ENCODE measurements at places on chromosomes 12 and 14.
A peak's percentile ranks its signal among the peaks of the same experiment; 100 is the strongest.

GRCh38 chr12:111448266-111448830, 42.6 kb downstream of the SH2B3 start:
- no peak for DNase-seq

GRCh38 chr12:56236985-56237384, 7.1 kb downstream of the SLC39A5 start:
- no peak for DNase-seq

DNA sequence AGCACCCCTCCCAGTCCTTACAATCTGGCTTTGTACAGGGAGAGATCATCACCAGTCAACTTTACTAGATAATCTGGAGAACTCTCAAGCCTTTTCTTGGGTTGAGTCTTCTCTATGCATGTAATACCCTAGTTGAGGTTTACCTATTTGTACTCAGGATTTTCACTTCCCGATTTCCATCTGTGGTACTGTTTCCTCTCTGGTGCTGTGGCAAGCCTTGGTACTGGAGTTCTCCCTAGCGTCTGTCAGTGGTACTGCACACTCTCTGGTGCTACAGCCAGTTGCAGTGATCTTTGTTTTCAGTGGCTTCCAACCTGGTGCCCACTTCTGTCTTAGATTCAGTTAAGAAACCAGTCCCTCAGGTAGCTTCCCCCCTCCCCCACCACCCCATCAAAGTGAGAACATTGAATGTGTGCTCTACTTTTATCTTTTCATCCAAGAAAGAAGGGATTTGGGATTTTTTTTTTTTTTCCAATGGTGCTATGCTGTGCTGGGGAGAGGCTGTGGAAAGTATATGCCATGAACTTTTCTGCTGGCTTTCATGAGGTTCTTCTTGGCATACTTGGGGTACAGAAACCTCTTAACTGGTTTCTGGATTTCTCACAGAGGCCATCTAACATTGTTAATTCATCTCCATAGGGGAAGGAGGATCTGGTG, 69.4 kb upstream of the EVL start:
- DNase-seq: peak; percentile 77

DNA sequence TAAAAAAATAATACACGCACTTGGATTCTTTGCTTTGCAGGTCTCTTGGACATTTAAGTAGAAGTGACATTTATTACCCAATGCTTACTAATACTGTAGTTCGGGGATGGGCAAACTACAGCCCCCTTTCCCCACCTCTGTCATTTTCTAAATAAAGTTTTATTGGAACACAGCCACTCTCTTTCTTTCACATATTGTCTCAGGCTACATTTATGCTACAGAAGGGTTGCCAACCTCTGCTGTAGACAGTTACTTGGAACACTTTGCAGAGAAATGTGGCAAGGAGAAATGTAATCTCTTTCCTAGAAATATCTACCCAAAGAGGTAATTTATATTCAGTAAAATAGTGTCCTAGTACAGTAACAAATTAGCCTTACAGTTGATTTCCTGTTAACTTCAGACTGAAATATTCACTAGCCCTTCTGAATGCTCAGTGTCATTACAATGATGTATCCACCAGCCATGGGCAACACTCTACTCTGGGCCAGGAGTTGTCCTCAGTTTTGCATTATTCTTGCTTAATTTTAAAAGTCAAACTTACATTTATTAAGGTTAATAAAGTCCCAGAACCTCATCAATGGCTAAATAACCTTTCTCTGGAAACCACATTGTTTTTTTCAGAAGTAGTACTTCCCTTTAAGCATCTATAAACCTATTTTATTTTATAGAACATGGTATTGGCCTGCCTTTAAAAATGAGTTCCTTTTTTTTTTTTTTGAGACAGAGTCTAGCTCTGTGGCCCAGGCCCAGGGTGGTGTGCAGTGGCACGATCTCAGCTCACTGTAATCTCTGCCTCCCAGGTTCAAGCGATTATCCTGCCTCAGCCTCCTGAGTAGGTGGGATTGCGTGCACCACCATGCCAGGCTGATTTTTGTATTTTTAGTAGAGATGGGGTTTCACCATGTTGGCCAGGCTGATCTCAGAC, 269.6 kb upstream of the AMIGO2 start:
- DNase-seq: no peak

GRCh38 chr12:49632986-49633702, 9.8 kb downstream of the PRPF40B start:
- DNase-seq: no peak

DNA sequence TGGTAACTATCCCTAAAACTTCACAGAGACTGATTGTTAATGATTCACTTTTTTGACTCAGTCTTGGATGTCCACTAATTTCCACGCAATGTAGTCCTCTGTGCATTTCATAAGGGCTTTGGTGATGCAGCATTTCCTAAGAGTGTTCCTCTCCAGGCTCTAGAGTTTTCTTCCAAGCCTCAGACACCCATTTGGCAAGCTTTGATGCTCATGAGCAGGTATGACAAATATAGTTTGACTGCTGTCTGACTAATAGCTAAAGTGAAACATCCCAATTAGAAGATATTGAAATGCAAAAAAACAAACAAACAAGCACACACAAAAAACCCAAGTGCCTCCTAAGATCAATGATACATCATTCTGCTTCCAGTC, 1.5 kb upstream of the VAMP1 start:
- DNase-seq: no peak

DNA sequence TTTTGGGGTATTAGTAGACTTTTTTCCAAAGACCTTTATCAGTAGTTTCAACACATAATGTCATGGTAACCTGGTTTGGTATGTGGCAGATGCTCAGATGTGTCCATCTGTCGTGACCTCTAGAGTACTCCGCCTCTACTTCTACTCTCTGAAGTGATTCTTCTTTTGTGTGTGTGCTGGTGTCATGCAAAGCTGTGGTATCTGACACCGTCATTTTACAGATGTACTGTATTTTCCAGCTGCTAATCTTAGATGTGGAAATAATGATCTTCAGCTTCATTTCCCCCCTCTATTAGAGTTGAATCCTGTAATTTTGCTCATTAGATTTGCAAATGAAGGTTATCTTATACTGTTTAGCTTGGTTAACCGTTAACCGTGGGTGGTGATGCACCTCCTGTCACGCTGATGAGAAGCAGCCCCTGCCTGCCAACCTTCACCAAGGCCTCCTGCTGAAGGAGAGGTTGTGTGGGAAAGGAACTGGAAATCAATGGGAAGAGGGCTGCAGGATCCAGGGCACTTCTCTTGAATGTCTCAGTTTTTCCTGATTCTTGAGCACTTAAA, 222.4 kb upstream of the AMIGO2 start:
- no peak for DNase-seq

DNA sequence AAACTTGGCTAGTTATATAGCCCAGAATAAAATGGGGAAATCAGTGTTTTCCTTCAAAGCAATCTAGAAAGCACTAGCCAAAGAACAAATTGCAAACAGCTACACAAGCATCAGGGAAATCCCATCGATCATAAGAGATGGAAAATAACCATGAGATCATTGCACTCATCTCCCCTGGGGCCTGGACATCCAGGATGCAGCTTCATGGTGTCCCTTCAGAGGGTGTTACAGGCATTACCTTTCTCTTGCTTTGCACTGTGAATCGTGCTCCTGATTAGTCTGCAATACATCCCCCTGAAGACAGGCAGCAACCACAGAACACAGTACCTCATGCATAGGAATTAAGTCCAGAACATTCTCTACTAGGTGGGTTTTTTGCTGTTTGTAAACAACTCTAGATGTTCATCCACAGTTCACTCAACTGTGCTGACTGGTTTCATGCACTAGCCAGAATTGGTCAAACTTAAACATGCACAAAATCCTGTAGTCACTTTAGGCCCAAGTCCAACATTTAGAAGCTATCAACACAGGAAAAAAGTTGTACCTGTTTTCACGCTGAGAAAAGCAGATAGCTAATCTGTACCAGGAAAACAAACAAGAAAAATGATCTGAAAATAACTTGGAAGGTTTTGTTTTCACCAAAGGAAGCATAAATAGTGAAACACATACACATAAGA, 120.1 kb downstream of the ZFP36L1 start:
- DNase-seq: no peak

DNA sequence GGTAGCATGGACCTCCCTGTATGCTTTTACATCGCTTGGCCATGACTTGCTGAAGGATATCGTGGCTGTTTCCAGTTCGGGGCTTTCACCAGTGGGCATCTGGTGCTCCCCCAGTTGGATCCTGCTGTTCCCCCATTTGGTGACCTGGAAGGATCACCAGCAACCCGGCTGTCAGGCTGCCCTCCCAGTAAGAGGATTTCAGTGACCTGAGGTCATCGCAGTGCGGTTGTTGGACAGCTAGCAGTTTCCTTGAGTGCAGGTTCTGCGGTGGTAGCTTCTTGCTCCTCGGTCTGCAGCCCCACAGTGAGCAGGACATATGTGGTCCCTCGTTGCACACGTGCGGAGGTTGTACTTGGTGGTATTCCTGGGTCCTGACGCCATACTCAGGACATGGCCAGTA, 58.7 kb downstream of the TMEM132C start:
- DNase-seq: no peak

- no peak for DNase-seq
Measured at GRCh38 chr12:14418451-14418890, 53.0 kb downstream of the ATF7IP start.

GRCh38 chr12:2613326-2614073, 181.3 kb upstream of the FKBP4 start:
- no peak for DNase-seq

- DNase-seq: no peak
Measured at GRCh38 chr14:35992816-35993683, 166.9 kb downstream of the BRMS1L start.

DNA sequence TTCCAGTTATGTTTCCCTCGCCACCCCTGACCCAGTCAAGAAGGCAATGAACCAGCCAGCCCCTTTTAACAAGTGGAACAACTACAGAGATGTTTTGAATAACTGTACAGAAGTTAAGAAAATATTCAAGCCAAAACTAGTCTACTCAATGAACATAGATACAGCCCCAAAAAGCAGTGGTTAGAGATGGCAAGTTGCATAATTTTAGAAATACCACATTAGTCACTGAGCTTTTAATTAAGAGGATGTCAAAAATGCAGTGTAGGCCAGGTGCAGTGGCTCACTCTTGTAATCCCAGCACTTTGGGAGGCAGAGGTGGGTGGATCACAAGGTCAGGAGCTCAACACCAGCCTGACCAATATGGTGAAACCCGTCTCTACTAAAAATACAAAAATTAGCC, 27.2 kb downstream of the PROX2 start:
- DNase-seq: no peak

GRCh38 chr14:104304451-104305351, 166.3 kb downstream of the KIF26A start:
- peak; percentile 38 for DNase-seq

GRCh38 chr14:43087666-43088065, 1419.4 kb downstream of the FSCB start:
- DNase-seq: no peak

- DNase-seq: no peak
Measured at GRCh38 chr12:69052613-69053408, 119.8 kb upstream of the CPM start.

DNA sequence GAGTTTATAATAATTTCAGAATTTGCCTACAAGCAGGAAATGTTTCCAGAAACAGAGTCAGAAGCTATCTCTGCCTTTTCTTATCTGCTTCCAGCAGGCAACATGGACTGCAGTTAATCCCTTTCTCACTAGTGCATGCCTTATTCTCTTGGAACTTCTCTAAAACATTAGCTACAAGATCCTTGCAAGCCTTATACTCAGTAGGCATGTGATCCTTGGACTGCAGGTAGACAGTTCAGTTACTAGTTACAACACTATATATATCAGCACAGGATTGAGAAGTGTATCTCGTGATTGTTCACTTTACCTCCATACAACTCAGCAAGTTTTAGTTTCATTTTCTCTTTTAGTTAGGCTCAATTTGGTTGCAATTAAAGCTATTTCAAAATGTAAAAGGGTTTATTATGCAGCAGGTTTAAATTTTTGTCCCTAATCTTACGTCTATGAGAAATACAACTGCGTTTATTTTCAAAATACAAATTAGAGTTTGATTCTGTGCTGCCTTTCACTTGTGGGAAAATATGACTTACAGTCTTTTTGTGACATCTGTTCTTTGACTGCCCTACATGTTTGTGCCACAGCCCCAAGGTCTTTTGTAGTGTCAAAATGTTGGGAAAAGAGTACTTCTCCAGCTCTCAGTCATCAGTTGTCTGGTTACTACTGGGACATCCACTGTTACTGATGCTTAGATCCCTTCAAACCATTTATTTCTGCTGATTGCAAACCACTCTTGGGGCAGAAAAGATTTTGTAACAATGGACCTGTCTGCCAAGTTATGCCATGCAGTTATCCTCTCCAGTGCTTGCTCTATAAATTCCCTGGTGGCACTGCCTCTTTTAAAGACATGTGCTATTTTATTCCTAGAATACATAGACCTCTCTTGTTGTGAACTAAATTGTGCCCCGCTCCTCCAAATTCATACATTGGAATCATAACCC, 709.0 kb upstream of the FOXG1 start:
- no peak for DNase-seq

- DNase-seq: no peak
Measured at GRCh38 chr12:113368331-113368730, 9.9 kb downstream of the PLBD2 start.

- no peak for DNase-seq
Measured at GRCh38 chr14:60565211-60565610, 56.3 kb downstream of the SIX6 start.

DNA sequence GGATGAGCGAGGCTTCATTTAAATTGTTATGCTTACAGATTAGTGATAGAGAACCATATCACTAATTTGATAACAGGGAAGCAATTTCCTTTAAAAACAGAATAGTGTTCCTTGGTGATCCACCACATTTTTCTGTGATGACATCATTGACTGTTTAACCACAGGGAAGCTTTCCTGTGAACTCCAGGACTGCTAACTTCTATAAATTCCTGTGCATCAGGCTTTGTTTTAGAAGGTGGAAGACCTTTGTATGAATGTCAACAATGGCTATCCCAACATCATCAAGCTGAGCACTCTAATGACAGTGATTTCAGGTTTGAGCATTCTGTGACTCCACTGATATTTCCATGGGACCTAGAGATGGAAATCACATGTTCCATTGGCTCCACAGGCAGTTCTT, 177.1 kb downstream of the RMST start:
- no peak for DNase-seq

DNA sequence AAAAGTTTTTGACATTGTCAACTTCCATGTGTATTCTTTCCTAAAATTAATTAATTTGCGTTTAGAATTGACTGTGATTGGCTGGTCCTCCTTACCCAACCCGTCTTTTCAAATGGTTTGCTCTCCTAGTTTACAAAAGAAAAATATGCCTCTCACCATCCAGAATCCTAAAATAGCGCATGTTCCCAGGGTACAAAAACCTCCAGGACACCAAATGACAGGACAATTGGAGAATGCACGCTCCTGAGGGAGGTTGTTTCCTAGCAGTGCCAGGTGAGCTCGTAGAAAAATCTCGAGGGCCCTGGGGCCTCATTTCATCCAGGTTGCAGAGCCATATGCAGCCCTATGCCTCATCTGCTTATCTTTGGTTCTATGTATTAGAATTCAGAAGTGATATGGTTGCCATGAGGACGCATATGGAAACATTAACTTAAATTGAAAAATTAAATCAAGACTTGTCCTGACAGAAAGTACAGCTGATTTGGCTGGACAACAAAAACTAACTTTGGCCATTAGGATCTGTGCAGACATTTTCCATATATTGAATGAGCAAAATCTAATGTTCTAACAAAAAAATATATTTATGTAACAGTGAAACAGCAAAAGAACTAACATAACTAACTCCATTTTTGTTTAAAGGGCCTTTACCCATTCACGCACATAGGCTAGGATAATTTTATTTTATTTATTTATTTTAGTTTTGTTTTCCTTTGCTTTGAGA, 28.2 kb upstream of the EGLN3 start:
- DNase-seq: no peak

GRCh38 chr12:95908573-95908972, 33.8 kb downstream of the CCDC38 start:
- no peak for DNase-seq
